Thoracic aorta (tissue), 2 donors: ENCODE measurements at places on chromosomes 2 and 18. TPM values are rescaled to one million over a fixed set of nuclear protein-coding genes. Genes with fewer than 3 reads are reported as not detected.

Gene PHOSPHO2
- 0.92 TPM for total RNA-seq

GRCh38 chr2:28360718-28361293 lies 31.9 kb upstream of the FOSL2 start:
- DNase-seq = no peak

DNA sequence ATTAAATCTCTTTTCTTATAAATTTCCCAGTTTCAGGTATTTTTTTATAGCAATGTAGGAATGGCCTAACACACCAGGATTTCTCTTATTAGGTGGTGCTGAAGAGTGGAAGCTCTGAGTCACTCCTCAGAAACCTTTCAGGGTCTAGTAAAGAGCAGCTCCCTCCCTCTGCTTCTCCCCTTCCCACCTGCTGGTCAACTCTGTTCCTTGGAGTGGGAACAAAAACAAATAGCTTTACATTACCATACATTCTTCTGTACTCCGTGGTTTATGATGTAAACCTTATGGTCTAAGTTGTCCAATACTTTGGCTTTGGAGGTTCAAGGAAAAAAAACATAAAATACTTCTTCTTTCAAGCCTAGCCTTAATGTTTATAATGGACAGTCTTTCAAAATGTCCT lies 2.7 kb upstream of the IL1R1 start:
- DNase-seq = no peak

DNA sequence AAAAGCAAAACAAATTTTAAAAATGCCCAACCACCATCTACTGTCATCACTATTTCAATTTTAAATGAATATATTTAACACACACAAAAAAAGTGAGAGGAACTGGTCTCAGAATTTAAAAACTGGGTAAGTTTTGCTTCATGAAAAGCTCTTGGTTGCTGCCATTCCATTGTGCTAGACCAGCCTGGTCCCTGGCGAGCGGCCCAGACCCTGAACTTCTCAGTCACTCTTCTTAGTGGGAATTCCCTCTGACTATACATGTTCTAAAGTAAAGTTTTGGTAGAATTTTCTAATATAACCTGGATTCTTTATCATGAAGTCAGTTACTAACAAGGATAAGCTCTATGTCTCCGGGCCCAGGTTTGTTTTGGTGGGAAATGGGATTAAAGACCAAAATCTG lies 34.8 kb upstream of the TMEM177 start:
- DNase-seq = no peak

DNA sequence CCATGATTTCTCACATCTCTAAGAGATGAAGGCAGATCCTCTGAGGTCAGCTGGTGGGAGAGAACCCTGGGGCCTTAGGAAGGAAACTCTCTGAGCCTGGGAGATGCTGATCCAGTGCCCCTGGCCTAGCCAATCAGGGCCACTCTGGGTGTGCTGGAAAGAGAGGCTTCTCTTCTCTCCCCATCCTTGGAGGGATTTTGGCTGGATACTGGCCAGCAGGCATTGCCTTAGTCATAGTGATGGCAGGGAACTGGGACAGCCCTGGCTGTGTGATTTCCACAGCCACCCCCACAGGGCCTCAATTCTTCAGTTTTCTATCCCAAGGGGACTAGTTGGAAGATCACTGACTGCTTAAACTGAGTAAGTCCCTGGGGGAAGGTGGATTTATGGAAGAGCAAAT lies 26.6 kb upstream of the PLB1 start:
- DNase-seq = no peak

Gene CD207
- total RNA-seq = not detected

DNA sequence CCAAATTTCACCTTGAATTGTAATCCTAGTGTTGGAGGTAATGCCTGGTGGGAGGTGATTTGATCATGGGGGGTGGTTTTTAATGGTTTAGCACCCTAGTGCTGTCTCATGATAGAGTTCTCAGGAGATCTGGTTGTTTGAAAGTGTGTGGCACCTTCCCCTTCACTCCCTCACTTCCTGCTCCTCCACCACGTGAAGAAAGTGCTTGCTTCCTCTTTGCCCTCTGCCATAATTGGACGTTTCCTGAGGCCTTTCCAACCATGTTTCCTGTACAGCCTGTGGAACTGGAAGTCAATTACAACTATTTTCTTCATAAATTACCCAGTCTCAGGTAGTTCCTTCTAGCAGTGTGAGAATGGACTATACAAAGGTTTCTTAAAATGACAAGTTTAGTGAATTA lies 251.8 kb upstream of the NETO1 start:
- no peak for DNase-seq
